Daoy (cell line): ENCODE measurements at places on chromosomes 12 and 14. TPM values are rescaled to one million over a fixed set of nuclear protein-coding genes. Genes with fewer than 3 reads are reported as not detected.

GRCh38 chr14:51652168-51653078, 713 bp downstream of the FRMD6 start:
- no peak for DNase-seq

The MYF5 gene
- total RNA-seq = not detected in 2 replicates

DNA sequence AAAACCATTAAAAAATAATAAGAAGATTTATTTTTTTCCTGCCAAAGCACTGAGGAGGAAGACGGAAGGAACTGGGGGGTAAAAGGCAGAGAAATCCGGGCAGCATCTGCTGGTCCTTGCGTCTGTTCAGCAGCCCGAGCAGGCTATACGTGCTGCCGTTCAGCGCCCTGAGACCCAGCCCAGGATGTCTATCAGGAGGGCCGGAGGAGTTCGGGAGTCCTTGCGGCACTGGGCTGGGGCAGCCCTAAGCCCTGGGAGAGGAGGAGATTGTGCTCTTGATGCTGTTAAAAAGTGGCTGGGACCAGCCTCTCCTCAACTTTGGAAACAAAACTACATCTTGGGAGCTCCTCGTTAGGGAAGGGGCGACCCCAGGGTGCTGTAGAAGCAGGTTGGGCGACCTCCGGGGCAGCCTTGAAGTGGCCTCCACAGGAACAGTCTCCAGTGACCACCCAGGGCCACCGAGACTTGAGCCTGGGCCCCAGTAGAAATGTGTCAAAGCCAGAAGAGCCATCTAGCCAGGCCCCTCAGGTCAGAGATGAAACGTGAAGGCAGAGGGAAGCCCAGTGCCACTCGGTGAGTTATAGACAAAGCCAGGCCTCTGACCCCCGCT, 14.3 kb downstream of the PGF start:
- no peak for DNase-seq

The SERPINA10 gene
- total RNA-seq = not detected in 2 replicates

DNA sequence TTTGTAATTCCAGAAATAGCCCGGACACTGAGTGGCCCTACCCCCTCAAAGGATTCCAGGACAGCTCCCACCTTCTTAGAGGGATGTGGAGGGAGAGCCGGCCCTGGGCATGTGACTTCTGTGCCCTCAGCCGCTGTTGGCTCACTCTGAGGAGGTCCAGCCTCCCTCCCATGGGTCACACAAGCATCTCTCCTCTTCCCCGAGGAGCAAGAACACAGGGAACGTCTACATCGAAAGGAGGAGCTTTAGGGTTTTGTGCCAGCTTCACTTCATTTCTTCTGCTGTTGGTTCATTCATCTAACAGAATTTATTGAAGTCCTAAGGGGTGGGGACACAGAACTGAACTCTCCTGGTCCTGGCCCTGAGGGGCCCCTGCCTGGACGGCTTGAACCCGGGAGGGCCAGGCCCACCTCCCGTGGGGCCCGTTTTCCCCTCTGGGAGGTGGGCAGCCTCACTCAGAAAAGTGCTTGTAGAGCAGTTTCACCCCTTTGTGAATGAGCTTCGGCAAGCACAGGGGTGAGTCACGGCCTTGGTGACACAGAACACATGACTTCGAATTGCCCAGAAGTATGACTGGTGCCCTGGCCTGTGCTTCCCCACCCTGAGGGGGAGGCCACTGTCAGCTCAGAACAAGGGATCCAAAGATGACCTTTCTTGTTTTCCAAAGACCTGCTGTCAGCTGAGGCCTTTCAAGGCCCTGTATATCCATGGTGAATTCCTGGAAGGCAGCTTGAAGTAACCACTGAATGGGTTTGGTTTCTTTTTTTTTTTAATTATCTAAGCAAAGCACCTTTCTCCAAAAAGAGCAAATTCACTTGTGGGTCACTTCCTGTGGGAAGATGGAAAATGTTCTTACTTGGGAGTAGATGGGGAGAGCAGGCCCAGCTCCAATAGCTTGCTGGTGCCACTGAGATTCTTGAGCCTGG, 39.2 kb downstream of the NFKBIA start:
- DNase-seq = peak; percentile 95

DNA sequence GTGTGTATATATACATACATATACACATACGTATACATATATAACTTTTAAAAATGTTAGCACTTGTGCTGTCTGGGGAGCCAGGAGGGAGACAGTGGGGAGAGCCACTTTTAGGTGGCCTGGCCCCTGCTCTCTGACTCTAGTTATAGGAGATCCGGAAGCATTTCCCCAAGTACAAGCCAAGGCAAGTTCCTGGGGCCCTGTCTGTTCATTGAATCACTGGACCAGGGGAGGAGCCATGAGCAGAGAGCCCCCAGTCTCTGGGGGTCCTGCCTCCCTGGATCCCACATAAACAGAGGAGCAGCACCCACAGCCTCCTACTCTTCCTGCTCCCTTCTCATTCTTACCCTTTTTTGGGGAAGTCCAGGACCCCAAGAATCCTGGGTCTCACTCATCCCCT, 45.4 kb upstream of the TMED10 start:
- no peak for DNase-seq

The TESPA1 gene
- 1.1 and 5.8 TPM in 2 replicates for total RNA-seq

The FAM222A gene
- 1.0 and 2.4 TPM in 2 replicates for total RNA-seq

DNA sequence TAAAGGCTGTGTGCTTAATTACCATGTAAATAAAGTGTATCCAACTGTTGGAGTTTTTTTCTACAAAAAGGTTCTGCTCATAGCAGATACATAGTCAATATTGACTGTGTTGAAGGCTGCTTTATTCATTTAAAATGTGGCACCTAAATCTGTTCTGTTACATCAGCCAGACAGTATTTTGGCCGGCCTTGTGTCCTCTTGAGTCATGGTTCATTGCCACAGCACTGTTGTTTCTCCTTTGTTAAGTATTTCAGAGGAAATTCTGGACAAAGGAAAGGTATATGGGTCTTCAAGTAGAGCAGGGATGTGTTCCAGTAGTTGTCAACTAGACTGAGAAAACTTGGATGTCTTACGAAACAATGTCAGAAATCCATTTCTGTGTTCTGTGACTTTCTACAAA, 95.5 kb downstream of the SLC38A6 start:
- no peak for DNase-seq

The CFAP73 gene
- not detected in 2 replicates for total RNA-seq

- peak; percentile 57 for DNase-seq
Measured at GRCh38 chr12:46387670-46388069, 15.1 kb upstream of the SLC38A2 start.

DNA sequence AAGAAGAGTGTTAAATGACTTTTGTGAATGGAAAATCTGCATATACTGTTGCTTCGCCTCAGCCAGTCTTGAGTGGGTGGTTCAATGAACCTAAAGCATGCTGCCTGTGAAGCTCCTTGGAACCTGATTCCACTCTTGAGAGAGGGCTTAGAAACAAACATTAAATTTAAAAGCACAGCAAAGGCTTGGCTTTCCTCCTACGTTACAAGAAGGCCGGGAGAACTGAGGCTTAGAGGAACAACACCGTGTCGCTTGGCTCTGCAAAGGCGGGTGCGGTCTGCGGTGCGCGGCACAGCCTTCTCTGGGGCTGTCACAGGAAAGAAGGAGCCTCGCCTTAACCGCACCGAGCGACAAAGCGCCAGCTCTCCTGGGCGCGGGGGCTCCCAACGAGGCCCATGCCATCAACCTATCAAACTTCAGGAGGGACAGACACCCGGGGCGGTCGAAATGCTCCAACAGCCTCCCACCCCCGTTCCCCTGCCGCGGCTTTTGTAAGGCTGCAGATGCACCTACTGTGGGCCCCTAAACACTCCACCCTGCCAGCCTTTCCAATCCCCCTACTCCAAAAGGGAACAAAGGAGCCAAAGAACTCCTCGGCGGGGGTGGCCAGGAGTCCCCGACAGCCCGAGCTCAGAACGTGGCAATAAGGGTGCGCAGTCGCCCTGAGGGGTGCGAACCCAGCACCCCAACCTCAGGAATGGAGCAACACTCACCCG, 729 bp downstream of the OSBPL8 start:
- DNase-seq = peak; percentile 53

DNA sequence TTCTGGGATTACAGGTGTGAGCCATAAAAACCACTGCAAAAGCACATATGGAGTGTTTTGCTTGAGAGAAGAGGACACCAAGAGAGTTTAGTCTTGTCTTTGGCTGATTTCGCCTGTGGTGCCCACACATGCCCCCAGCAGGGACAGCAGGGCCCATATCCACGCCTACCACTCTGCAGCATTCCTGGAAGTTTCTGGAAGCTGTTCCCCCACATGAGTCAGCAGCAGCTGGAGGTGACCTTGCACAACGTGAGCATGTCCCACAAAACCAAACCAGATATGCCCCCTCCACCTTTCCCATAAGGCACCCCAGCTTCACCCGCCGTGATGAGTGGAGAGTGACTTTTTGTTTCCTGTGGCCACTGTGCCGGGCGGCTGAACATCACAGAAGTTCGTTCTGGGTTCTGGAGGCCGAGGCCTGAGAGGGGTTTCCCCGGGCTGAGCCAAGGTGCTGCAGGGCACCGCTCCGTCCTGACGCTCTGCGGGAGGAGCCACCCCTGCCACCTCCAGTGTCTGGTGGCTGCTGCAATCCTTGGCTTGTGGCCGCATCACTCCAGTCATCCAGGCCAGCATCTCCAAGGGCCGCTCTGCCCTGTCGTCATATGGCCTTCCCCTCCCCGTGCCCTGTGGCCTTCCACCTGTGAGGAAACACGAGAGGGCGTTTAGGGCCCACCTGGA, 4.7 kb downstream of the ASPG start:
- DNase-seq = no peak

The SYNDIG1L gene
- total RNA-seq = not detected in 2 replicates

The CACNA2D4 gene
- 0.74 TPM in 1 of 2 replicates, not detected in the other for total RNA-seq

The GALNT8 gene
- 3.0 and 6.8 TPM in 2 replicates for total RNA-seq

The PIANP gene
- total RNA-seq = 0.06 TPM in 1 of 2 replicates, not detected in the other

DNA sequence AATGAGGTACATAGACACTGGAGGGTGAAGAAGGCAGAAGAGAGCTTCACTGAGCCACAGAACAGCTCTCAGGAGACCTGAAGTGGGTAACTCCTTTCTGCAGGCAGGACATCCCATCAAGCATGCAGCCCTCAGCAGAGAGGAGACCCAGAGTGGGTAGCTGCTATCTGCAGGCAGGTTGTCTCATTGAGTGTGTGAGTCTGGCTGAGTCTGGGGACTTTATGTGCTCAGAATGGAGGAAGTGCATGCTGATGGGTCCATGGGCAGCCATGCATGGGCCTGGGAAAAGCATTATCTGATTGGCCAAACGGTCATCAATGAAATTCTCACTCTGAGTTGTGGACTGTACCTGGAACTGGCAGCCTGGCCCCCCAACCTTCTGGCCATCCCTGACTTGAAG, 14.7 kb upstream of the HIGD1C start:
- DNase-seq = no peak

The OTX2 gene
- 2.5 and 4.5 TPM in 2 replicates for total RNA-seq

The SPIC gene
- not detected in 2 replicates for total RNA-seq

The GPRC5D gene
- not detected in 2 replicates for total RNA-seq

DNA sequence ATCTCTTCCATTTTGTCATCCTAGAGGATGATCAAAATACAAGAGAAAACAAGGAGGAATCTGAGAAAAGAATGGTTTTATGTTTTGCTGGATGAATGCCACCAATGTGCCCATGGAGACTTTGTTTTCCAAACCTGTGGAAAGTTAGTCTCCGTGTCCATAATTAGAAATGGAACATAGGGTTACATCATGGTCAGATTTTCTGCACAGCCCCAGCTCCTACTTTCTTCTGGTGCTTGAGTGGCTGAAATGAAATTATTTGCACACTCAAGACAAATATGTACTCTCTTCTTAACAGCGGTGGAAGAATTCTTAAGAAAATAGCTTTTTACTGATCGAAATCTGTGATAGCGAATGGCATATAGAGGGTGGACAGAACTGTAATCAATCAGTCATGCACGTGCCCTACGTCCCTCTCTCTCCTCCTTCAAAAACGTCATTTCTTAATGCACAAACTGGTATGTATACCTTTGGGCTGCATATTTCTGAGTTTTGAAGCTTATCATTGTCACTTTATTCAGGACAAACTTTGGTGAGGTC, 825.2 kb downstream of the AACS start:
- no peak for DNase-seq

DNA sequence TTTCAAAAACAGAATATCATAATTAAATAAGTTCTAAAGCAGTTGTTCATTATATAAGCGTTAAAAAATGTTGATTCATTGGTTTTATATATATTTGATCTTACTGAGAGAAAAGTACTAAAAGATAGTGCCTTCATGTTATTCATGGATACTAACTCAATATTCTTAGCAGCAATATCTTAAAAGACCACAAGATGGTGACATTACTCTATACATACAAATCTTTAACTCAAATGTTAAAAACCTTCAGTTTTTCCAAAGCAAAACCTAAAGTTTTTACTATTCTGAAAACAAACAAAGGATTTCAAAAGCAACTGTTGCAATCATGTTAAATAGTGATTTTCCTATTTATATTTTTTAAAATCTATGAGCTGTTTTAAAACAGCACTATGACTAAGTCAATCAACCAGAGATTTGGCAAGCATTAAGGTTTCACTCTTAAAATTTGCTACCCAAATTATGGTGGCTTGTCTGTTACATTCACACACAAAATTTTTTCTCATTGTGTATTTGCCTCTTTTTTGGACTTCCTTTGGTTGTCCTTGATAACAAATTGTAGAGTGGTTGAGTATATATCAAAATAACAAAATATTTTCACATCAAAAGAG, 50.1 kb upstream of the RERGL start:
- no peak for DNase-seq

DNA sequence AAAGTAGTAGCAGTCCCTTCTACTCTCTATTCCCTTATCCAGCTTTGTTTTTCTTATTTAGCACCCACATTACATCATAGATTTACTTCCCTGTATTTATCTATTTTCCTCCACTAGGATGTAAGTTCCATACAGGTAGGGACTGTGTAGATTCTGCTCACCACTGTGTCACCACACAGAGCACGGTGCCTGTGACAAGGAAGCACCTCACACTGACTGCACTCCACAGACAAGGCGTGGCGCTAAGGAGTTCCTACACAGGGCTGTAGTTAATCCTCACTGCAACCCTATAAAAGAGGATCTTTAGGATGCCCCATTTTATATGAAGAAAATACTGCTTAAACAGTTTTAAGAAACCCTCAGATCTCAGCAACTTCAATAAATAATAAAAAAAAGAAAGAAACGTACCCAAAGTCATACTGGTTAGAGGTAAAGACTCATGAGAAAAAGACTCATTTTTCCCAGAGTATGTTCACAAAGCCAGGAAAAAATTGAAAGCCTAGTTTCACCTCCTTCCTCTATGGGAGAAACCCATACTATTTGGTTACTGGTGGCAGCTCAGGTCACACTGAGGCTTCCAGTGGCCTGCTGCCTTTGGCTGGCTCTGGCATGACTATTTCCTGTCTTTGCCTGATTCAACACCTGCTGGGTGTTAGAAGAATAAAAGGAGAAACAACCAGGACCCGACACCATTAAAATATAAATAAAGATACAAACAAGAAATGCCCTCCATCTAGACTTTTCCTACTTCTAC, 36.9 kb downstream of the RAD9B start:
- no peak for DNase-seq
